ENCODE measurements at places on chromosomes 16 and 17.

DNA sequence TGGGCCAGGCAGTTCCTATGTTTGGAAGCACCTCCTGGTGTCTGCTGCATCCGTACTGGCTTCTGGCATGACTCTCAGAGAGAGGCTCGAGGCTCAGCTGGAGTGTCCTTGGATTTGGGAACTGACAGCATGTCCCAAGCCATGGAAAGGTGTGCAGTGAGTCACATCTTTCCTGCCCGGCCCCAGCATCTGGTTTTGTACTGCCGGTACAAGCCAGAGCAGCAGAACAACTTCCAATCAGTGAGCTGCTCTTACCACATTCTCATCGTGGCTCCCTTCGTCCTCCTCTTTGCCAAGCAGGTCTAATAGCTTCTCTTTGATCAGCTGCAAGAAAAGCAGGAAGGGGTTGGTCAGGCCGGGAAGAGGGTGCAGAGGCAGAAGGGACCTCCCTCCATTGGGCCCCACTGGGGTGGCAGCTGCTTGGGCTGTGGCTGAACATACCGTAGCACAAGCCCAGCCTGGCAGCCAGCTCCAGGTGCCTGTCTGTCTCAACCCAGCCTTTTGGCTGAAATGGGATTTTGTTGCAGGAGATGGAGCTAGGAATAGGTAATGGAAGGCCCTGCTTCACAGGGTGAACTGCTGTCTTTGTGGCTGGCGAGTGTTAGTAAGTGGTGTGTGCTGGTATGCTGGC, 24.2 kb downstream of the SPACA3 start:
- no peak for DNase-seq

GRCh38 chr16:11634312-11634711, 33.9 kb upstream of the SNN start:
- DNase-seq: no peak

DNA sequence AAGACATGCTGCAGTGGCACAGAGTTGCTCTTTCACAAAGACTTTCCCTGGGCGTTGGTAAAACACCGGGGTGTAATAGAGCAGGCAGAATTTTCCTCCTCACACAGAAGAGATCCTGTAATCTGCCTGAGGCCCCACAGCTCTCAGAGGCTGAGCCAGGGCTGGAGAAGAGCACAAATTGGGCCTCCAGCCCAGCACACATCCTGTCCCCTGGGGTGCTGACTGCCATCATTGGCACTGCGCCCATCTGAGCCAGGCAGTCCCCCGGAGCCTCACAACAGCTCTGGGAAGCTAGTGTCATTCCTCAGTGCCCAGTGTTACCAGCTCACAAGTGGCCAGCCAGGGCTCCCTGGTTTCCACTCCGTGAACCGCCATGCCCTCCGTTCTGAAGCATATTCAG, 119.4 kb downstream of the SOCS1 start:
- no peak for DNase-seq

DNA sequence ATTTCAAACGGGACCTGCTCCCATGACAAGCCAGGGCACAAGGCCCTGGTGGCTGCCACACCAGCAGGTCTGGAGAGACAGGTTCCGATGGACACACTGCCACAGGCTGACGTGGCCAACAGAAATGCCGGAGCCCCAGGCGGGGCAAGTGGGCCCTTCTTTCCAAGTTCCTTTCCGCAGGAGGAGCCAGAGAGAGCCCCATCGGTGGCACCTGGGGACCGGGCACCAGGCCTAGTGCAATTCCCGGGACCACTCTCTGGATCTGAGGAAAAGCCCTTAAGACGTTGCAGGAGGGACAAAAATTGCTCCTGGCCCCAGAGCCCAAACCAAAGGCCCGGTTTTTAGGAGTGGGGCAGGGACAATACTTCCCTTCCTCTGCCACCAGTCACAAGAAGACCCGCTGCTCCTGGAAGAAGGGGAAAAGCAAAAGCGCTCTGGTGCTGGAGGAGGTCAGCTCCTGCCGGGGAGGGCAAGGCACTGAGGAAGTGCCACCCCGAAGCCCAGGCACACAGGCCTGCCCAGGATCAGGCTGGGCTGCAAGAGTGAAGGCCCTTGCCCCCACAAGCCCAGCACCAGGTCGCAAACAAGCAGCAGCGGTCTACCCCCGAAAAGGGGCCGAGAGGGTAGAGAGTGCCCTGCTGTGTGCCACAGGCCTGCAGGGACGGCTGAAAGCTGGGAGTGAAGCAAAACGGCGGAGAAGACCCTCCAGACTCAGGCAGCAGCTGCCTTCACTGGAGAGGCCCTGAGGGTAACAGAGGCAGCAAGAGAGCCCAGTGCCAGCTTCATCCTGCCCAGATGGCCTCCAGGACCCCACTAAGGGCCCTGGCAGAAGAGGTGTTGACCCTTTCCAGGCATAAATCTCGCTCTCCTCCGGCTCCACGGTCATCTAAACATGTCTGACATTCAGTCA, 29.1 kb downstream of the MAP1LC3B start:
- DNase-seq: no peak

DNA sequence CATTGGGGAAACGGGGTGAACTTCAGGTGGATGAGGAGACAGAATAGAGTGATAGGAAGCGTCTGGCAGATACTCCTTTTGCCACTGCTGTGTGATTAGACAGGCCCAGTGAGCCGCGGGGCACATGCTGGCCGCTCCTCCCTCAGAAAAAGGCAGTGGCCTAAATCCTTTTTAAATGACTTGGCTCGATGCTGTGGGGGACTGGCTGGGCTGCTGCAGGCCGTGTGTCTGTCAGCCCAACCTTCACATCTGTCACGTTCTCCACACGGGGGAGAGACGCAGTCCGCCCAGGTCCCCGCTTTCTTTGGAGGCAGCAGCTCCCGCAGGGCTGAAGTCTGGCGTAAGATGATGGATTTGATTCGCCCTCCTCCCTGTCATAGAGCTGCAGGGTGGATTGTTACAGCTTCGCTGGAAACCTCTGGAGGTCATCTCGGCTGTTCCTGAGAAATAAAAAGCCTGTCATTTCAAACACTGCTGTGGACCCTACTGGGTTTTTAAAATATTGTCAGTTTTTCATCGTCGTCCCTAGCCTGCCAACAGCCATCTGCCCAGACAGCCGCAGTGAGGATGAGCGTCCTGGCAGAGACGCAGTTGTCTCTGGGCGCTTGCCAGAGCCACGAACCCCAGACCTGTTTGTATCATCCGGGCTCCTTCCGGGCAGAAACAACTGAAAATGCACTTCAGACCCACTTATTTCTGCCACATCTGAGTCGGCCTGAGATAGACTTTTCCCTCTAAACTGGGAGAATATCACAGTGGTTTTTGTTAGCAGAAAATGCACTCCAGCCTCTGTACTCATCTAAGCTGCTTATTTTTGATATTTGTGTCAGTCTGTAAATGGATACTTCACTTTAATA, 7.0 kb upstream of the TMEM235 start:
- no peak for DNase-seq

- DNase-seq: no peak
Observed at GRCh38 chr16:62029947-62030346, 6.3 kb downstream of the CDH8 start.

Data from stimulated activated CD4-positive, alpha-beta T cell treated with anti-CD3 and anti-CD28 coated beads, TNF-alpha, amount 100 ng/mL, for 1 hour (primary cell).